Karpas-422 (cell line): ENCODE measurements at places on chromosomes 2 and 18. TPM values are rescaled to one million over a fixed set of nuclear protein-coding genes. Genes with fewer than 3 reads are reported as not detected.

DNA sequence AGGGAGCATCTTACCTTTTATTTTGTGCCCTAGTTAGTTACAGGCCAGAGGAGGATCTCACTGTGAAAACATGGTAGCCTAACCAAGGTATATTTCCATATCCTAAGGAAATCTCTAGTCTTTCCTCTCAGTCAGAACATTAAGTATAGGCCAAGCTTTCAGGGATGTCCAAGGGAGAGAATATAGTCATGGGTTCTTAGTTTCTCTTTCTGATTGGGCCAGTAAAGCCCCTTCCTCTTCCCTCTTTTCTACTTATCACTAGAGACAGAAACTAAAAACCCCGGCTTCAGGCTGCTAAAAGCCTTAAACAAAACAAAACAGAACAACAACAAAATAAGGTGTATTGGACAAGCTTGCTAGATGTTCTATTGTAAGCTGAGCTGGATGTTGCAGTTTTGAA is 44.3 kb upstream of the TNFRSF11A start:
- DNase-seq, result no peak

- DNase-seq, result no peak
Observed at GRCh38 chr18:62659698-62660097, 55.6 kb upstream of the PHLPP1 start.

DNA sequence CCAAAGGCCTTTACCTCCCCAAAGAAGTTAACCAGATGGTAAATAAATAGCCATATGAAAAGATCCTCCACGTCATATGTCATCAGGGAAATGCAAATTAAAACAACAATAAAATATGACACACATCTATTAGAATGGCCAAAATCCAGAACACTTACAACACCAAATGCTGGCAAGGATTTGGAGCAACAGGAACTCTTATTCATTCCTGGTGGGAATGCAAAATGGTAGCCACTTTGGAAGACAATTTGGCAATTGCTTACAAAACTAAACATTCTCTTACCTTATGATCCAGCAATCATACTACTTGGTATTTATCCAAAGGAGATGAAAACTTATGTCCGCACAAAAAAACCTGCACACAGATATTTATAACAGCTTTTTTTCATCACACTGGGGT is 1.3 kb upstream of the TANK start:
- no peak for DNase-seq

DNA sequence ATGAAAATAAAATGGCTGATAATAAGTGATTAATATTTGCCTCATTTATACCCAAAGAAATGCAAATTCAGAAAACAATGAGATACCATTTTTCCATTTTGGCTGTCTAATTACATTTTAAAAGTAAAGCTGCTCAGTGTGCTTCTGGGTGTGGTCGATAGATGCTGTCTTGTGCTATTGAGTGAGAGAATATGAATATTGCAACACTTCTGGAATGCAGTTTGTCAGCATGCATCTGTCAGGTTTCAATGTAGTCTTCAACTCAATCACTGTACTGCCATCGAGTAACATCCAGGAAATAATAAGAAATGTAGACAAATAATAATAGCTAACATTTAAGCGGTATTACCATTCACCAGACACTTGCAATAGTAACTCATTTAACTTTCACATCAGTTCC is 3.9 kb downstream of the IL18R1 start:
- no peak for DNase-seq

DNA sequence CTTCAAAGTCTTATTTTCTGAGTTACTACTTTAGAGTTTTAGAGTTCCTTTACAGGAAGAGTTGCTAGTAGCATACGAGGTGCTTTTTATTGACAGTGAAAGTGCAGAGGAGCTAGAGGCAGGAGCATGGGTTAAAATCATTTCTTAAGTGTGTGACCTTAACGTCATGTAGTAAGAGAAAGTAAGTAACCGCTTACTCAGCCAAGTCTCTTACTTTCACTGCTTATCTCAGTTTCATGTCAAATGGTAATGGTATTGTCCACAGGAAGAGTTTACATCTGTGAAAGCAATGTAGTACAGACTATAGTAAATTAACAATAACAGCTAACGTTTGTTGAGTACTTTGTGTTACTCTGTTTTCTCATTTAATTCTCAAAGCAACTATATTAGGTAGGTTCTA is 12.6 kb downstream of the NDUFAF7 start:
- no peak for DNase-seq

DNA sequence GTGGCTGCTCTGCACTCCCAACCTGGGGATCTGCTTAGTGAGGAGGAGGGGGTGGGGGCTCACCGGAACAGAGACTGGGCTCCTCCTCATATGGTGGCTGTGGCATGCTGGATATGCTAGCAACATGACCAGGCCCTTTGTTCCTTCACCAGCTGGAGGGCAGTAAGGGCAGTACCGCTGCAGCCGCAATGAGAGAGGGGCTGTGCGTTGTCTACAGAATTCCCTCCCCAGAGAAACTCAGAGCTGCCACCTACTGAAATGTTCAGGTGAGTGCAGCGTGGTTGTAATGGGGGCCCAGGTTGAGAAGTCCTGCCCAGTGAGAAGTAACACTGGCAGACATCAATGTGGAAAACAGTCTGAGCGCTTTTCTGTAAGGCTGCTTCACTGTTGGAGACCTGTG is 1211.9 kb upstream of the NXPH2 start:
- no peak for DNase-seq

DNA sequence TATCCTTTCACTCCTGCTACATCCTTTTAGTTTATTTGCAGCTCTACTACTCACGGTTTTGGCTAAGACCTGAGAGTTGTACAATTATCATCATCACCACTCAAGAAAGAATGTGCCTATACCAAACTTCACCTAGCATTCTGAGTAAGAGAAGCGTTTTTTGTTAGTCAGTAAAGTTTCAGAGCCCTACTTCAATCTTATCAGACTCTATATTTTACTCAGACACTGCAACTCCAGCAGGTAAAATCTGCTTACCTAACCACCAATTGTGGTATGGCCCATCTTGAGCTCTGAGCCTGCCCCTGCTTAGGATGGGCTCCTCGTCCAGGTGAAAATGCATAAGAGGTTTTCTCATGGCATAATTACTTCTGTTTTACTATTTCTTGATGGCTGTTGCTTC is 37.1 kb downstream of the ICOS start:
- no peak for DNase-seq

GRCh38 chr2:120318626-120319025 is 27.3 kb upstream of the INHBB start:
- DNase-seq, result no peak

- DNase-seq, result no peak
Observed at GRCh38 chr2:149112068-149112467, 73.6 kb downstream of the LYPD6B start.

DNA sequence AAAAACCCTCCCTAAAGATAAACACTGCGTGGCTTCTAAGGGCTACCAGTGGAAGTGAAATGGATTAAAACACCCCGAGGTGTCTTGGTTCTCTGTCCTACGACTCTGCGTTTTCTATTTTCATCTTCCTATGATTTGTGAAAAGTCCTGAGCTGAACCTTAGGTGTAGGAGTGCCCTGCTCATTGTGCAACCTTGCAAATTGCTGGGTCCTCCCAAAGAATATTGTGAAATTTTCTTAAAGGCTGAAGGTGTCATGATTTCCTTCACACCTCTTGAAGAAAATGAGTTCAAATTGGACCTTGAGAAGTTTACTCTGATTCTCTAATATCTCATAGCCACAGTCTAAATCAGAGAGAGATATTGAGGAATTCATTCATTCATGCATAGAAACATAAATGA is 1.8 kb upstream of the SLC19A3 start:
- DNase-seq, result no peak

GRCh38 chr2:123768233-123768632 is 256.9 kb upstream of the CNTNAP5 start:
- no peak for DNase-seq

GRCh38 chr2:204024503-204024902 is 87.9 kb downstream of the ICOS start:
- DNase-seq, result peak; percentile 49

DNA sequence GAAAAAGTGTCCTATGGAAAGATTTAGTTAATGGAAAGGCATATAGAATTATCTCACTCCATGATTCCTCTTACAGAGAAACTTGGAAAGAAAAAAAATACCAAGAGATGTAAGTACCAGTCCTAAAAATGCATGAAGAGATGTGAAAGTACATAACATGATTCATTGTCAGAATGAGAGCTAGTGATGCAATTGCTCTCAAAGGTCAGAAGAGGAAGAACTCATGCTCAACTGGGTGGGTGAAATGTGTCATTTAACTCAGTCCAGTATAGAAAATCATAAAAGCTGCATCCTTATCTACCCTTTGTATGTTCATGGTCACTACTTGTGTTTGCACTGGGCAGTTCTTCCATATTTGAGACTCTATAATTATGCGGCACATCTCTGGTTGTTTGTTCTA is 300.0 kb upstream of the PIK3C3 start:
- DNase-seq, result no peak

GRCh38 chr2:57376985-57377384 is 669.6 kb upstream of the VRK2 start:
- DNase-seq, result no peak

DNA sequence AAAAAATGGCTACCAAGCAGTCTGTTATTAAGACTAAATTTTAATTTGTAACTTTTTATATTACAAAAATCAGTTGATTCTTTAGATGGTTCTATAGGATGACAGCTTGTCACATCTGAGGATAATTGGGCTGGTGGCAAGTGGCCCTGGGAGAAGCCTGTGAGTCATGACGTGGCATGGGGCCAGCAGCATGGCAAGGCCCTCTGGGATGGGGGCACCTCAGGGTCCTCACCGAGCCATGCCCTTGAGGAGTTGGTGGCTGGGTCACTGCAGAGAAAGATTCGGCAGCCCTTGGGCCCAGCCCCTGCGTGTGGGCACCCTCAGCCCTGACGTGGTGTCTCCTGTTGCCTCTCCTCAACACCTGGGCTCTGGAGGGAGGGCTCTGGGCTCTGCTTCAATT is 49.7 kb downstream of the STK25 start:
- DNase-seq, result no peak

DNA sequence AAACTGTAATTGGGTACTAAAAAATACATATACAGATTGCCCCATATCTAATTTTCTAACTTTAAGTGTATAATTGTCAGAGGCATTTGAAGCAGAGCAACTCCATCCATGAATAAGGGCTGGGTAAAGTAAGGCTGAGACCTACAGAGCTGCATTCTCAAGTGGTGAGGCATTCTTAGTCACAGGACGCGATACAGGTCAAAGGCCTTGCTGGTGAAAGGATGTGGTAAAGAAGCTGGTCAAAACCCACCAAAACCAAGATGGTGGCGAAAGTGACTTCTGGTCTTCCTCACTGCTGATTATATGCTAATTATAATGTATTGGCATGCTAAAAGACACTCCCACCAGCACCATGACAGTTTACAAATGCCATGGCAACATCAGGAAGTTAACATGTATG is 50.0 kb downstream of the SLC8A1 start:
- DNase-seq, result no peak

DNA sequence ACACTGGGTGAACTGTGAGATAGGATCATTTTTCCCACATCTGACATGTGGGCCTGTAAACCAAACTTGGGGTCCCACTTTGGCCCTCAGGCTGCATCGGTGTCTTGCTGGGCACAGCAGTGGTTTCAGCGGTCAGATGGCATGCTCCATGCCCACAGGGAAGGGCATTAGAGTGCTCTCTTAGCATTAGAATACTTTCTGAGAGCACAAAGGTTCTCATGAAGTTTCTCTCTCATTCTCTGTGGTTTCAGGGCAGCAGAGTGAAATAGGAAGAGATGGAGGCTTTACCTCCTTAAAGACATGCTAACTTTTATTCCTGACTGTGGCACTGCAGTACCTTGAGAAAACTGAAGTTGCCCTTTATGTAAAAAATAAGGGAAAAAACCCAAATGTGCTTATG is 36.6 kb upstream of the GATA6 start:
- DNase-seq, result no peak

DNA sequence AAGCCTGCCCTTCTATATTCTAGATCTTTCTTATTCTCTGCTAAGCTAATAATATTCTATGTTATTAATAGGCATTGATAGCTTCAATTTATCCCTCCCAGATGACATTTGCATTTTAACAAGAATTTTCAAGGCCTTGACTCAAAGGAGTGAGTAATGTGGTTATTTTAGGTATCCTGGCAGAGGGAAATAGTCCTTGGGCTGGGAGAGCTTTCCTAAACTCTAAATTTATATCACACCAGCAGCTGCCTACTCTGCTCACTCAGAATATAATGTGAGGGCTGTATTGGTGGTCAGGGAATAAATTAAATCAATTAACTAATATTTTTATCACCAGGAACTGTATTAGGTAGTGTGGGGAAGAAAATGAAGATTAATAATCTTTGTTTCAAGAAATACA is 74.8 kb upstream of the ADAM23 start:
- no peak for DNase-seq

DNA sequence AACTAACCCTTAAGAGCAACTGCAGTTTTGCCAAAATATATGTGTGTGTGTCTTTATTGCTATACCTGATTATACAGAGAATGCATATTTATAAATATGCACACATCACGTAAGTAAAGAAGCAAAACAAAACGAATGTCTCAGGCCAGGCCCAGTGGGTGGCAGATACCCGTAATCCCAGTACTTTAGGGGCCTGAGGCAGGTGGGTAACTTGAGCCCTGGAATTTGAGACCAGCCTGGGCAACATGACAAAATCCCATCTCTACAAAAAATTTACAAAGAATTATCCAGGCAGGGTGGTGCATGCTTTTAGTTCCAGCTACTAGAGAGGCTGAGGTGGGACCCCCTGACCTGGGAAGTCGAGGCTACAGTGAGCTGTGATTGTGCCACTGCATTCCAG is 745.3 kb downstream of the SATB2 start:
- no peak for DNase-seq

DNA sequence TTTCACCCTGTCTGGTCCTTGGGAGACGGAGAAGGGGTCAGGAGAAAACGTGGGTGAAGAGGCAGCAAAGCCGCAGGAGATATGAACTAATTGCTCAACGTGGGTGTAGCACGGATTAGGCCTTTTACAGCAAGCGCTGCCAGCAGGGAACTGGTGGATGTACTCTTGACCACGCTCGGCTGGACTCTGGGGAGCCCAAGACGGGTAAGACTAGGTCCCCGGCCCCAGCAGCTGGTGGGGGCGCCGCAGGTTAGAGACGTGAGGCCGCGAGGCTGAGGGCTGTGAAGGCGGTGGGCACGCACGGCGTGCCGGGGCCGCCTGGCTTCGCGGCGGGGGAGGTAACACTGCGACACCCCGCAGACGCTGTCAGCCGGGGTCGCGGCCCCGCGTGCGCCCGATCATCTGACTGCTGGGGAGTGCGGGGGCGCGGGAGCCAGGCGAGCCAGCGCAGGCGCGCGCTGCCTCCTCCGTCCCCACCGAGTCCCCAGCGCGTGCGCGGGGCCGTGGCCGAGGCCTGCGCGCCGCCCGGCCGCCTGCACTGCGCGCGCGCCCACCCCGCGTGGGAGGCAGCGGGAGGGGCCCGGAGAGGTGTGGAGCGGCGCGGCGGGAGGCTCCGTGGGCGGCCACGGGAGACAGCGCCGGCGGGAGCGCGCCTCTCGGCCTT is at the start of gene CLIP4:
CLIP4 (plus strand) TSS at position 470 of the 664 bp plus-strand sequence. CDS start 5,974 bp downstream, outside the sequence.
- no peak for DNase-seq

The VIT gene
- total RNA-seq, result not detected in 2 replicates

The LRATD1 gene
- total RNA-seq, result not detected in 2 replicates

The MYO7B gene
- 0.94 and 3.0 TPM in 2 replicates for total RNA-seq

The PKP4 gene
- not detected in 2 replicates for total RNA-seq

The UGT1A5 gene
- not detected in 2 replicates for total RNA-seq

The KLHL14 gene
- 17.2 and 20.5 TPM in 2 replicates for total RNA-seq

The PSMA8 gene
- not detected in 2 replicates for total RNA-seq

The MARCHF4 gene
- total RNA-seq, result not detected in 2 replicates

The RAB27B gene
- total RNA-seq, result 0.11 TPM in 1 of 2 replicates, not detected in the other

The HNMT gene
- not detected in 2 replicates for total RNA-seq
